ENCODE measurements at places on chromosomes 1 and 21.
A peak's percentile ranks its signal among the peaks of the same experiment; 100 is the strongest.

DNA sequence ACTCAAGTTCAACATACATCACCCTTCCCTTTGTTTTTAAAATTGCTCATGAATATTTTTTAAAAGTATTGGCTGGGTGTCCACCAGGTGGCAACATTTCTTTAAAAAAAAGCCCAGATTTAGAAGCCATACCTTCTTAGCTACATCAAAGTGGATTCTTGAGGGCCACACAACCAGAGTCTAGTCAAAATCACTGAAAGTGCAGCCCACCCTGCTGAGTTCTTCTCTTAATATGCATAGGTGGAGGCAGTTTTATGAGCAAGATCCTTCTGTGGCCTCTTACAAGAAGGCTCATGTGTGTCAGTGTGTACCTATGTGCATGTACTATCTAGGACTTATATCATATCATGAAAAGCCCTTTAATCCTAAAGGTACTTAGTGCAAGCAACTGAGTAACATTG lies 16.9 kb upstream of the GNG12 start:
- DNase-seq, result no peak

DNA sequence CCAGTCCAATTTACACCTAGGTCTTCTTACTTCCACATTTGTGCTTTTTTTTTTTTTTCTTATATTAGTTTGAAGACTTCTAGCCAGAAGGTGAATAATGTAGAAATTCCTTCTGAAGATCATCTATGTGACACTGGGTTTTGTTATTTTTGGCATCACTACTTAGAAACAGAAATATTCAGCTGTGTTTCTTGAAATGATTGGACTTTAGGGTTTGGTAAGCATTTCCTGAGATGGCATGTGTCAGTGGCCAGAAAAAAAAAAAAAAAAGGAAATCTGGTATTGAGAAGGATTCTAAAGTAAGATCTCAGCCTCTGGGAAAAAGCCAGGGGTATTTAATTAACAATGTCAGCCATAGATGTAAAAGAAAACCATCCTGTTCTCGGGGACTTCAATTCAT lies 43.4 kb upstream of the LRRC8C start:
- no peak for DNase-seq

DNA sequence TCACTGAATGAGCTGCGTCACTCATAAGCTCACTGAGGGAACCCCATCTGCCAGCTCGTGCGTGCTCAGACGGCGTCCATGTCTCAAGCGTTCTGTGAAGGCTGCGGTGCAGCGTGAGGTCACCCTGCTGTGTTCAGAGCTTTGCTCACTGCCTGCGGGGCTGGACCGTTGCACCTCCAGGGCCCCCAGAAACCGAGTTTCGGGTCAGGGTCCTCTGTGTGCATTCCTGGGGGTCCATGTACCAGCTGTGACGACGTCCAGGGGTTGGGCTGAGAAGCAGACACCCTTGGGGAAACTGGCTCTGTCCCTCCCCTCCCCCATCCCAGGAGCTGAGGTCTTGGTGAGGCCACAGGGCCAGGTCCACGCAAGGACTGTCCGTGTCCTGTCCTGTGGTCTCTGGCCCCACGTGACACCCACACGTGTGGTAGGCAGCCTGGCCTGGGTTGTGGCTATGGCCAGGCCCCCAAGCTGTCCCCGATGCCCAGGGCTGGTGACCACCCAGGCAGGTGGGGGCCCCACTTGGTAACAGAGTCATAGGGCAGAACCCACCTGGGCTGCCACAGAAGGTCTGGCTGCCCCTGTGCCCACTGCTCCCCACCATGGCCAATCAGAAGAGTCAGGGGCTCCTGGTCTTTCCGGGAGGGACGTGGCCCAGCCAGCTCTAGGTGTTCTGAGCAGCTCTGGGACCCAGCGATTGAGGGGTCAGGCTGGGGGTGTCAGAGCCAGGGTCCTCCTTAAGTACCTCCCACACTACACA lies 24.4 kb downstream of the FTCD start:
- DNase-seq, result no peak

DNA sequence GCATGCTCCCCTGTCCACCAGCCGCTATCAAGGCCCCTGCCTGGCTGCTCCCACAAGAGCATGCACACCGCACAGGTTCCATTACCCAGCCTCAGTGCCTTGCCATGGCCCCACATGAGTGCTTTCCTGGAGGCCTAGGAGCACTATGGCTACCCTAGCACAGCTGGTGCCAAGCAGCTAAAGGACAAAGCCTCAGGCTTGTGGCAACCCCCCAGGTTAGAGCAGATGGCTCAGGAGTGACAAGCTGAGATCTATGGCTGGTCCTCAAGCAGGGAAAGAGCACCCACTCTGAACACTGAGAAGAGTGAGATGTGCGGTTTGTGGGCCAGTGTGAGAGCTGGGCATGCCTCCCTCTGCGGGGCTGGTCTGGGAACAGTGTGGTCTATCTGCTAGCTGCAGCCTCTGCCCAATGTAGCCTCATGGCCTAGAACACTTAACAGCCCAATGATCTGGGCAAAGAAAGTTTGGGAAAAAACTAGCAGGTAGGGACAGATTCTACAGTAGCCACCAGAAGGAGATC lies 129.8 kb downstream of the VAV3 start:
- no peak for DNase-seq

- no peak for DNase-seq
Measured at GRCh38 chr1:155209312-155209721, 822 bp downstream of the MTX1 start.

DNA sequence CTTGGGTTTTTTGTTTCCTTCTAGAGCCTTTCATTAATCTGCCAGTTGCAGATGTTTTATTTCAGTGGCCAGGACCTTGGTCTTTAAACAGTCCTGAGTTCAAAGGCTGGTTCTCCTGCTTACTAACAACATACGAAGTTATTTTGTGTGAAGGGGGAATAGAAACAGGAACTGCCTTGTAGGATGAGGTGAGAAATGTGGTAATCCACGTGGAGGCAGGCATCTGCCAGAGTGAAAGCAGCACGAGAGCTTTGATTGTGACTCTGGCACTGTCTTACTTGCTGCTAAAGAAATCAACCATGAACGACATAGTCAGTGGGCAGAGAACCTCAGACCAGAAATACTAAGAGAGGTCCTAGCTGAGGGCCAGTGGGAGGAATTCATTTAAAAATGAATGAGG lies 30.4 kb downstream of the TMEM63A start:
- no peak for DNase-seq

GRCh38 chr1:60169206-60169605 lies 95.6 kb upstream of the C1orf87 start:
- DNase-seq, result no peak

DNA sequence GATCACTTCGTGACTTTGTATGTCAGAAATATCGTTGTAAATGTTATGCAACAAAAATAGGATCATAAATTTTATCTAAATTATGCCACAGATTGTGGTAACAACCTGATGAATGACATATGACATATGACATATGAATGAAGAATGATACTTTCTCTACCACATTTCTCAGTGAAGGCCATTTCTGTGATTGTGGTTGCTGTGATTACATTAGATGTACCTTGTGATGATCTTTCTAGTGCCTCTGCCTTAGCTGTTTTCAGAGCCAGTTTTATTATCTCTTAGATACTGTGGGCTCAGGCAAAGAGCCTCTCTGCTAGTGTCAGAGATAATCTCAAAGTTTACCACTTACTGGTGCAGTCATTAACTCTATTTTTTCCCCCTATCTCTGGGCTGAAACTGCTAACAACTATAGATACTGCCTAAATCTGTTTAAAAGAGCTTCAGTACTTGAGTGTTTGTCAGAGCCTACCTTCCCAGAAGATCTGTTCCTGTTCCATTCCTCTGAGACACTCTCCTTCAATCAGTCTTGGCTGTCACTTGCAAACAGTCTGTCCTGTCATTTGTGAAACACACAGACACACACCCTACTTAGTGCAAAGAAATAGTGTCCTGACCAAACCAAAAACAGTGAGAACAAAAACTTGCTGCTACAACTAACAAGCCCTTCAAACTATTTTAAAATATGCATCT lies 55.5 kb downstream of the HMCN1 start:
- DNase-seq, result no peak

DNA sequence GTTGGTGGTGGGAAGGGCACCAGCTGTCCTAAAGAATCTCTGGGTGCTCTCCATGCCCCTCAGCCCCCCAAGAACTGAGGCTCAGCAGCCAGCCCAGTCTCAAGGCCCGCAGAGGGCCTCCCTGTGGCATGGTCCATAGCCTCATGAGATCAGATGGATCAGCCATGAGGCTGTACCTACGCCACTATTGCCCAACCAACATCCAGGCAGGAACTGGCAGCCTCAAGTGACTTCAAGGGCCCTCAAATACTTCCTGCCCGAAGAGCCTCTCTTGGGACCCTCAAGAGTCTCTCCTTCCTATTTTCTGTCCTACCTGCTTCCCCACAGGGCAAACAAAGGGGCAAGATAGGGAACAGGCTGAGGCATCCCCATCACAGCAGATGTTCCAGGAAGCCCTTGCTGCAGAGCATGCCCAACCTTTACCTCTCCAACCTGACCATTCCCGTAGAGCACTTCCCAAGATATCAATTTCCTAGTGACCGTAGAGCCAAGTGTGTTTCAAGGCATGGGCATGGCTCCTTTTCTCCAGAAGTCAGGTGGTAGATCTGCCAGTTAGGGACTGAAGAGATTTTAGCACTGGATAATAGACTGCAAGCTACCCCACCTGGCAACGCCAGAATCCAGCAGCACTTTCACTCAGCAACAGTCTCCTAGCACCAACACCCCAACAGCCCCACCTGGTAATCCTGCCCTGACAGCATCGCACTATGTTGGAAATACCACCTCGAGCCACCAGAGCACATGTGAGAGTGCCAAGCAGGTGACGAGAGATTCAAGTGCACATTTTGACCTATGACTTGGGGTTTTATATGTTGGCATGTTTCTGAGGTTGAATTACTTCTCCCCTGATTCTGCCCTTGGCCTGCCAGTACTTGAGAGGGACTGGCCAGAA lies 13.7 kb upstream of the MFSD2A start:
- DNase-seq, result no peak

DNA sequence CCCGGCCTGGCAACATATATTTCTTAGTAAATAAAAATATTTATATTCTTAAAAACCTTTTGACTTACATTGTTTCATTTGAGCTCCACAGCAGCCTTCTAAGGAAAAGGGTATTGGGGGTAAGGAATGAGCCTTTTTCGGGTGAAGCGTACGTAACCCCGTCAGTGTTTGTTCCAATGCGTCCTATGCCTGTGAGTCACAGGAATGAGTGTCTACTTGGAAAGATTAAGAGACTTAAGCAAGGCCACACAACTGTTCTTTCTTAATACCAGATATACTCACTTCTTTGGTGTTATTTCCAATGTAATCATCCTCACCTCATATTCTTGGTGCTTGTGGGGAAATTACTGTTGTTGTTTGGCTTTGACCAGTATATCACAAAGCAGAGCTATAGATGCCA lies 22.7 kb downstream of the WDTC1 start:
- DNase-seq, result no peak

GRCh38 chr1:243946946-243947345 lies 96.9 kb upstream of the AKT3 start:
- DNase-seq, result peak; percentile 43

DNA sequence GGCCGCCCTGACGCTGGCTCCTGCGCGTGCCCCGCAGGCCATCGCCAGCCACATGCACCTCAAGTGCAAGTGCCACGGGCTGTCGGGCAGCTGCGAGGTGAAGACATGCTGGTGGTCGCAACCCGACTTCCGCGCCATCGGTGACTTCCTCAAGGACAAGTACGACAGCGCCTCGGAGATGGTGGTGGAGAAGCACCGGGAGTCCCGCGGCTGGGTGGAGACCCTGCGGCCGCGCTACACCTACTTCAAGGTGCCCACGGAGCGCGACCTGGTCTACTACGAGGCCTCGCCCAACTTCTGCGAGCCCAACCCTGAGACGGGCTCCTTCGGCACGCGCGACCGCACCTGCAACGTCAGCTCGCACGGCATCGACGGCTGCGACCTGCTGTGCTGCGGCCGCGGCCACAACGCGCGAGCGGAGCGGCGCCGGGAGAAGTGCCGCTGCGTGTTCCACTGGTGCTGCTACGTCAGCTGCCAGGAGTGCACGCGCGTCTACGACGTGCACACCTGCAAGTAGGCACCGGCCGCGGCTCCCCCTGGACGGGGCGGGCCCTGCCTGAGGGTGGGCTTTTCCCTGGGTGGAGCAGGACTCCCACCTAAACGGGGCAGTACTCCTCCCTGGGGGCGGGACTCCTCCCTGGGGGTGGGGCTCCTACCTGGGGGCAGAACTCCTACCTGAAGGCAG lies 23.4 kb upstream of the ARF1 start:
- DNase-seq, result peak; percentile 65

DNA sequence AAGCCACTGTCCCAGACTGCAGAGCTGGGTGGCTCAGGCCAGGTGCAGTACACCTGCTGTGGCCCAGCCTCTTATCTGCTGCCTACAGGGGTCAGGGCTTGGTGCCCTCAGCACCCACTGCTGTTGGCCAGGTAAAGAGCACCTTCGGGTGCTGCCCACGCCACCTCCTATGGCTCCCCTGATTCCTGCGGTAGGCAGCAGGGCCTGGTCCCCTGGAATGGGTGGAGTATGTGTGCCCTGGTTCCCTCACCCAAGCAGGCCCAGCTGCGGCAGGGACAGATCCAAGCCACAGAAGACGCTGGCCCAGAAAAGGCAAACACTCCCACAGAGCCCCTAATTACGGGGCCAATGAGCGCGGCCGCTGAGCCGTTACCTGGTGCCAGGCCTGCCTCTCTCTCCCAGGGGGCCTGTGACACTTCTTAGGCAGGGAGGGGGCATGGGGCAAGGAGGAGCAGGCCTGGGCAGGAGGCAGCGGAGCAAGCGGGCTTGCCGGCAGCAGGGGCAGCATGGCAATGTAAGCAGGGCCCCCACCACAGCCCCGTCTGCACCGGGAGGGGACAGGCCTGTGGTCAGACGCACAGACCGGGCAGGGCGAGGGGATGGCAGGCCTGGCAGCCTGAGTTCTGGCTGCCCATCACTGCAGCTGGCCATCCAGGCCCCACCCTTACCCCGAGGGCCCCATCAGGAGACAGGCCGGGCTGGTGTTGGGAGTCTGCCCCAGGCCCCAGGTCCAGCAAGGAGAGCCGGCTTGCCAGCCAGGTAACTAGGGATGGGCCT lies 19.0 kb downstream of the ESPN start:
- DNase-seq, result no peak

- DNase-seq, result no peak
Measured at GRCh38 chr21:29228306-29228705, 70.4 kb upstream of the BACH1 start.

- DNase-seq, result no peak
Measured at GRCh38 chr1:47752559-47752958, 244.6 kb downstream of the TRABD2B start.

- no peak for DNase-seq
Measured at GRCh38 chr1:205543351-205544301, 39.2 kb downstream of the CDK18 start.

DNA sequence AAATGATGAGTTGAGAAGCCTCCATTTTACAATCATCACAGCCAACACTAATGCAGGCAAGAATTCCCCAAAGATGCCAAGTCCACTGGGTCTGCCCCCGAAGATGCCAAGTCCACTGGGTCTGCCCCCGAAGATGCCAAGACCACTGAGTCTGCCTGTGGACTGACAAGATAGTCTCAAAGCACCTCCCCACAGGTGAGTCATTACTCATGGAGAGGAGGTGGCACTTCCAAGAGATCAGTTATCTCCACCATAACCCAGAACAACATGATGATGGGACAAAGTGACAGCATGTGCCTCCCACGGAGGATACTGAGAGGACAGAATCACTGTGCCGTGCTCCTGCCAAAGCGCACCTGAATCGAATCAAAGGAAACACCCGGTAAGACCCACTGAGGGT lies 4.8 kb downstream of the PTTG1IP start:
- no peak for DNase-seq

Measured in CD4-positive, alpha-beta T cell treated with Interleukin-17A for 1 hour (primary cell).